ENCODE measurements at places on chromosomes 5 and 9.

DNA sequence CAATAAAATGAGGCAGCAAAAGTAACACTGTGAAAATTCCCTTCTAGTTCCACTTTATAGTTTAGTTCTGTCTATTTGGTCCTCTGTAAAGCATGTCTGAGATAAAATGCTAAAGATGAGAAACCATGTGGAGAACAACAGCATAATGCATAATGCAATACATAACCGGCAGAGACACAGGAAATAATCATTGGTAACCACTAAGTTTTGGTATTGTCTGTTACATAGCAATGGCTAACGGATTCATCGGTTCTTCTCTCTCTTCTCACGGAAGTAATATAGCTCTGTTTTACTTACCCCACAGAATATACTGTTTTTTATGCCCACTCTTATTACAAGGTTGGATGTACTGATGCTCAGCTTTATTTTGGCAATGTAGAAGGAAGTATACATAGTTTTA is 158.9 kb downstream of the FAM174A start:
- no peak for DNase-seq

DNA sequence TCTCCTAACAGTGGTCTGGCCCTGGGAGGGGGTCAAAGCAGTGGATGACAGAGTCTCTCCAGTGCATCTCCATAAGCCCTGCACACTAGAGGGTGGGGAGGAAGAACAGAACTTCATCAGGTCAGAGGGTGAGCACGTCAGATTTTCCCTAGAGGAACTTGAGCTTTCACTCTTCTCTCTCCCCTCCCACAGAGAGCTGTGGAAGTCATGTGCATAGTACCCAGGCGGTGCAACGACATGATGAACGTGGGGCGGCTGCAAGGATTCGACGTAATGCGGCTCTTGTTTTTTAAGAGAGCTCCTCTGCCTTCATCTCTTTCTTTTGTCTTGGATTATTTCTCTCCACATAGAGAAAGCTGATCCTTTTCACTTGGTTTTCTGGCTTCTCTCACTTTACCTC is 100.2 kb upstream of the OTULINL start:
- no peak for DNase-seq

DNA sequence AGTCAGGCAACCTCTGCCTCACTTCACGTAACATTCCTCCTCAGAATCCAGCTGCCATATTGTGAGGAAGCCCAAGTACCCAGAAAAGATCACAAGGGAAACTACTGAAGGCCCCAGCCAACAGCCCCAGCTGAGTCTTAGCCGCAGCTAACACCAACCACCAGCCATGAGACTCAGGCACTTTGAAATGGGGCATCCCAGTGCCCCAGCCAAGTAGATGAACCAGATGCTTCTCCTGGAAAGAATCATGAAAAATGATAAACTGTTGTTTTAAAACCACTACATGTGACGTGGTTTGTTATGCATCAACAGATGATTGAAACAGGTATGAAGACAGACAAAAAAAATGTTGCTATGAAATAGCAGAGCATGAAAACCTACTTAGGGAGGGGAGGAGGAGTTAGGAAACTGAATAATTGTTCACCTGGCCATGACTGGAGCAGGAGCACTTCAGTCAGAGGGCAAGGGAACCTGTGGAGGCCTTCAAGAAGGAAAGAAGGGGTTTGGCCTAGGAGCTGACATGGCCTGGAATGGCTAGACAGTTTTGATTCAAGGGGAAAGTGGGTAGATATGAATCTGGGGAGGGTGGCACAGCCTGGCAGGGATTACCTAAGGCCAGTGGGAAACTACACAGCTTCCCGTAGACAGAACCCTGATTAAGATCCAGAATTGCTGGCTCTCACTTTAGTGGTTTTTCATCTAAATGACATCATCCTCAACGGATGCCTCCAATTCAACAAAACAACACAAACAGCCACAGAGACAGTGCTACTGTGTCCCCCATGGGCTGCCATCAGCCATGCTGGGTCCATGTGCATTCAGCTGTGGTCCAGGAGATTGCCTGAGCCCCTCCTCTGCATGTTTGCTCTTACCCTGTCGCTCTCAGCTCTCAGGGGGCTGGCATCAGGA is 211.6 kb downstream of the SYK start:
- no peak for DNase-seq

GRCh38 chr5:39191216-39191615 is 28.1 kb downstream of the FYB1 start:
- no peak for DNase-seq

DNA sequence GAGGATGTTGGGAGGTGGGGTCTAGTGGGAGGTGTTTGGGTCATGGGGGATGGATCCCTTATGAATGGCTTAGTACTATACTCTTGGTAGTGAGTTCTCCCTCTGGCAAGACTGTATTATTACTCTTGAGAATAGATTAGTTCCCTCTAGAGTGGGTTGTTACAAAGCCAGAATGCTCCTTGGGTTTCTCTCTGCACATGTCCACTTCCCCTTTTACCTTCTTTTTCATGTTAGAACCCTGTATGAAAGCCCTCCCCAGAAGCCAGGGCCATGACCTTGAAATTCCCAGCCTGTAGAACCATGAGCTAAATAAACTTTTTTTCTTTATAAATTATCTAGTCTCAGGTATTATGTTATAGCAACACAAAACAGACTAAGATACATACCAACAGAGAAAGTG is 31.1 kb downstream of the SLC24A2 start:
- DNase-seq = no peak

- DNase-seq = peak; percentile 48
Observed at GRCh38 chr5:164345173-164345849, 839.9 kb downstream of the MAT2B start.

DNA sequence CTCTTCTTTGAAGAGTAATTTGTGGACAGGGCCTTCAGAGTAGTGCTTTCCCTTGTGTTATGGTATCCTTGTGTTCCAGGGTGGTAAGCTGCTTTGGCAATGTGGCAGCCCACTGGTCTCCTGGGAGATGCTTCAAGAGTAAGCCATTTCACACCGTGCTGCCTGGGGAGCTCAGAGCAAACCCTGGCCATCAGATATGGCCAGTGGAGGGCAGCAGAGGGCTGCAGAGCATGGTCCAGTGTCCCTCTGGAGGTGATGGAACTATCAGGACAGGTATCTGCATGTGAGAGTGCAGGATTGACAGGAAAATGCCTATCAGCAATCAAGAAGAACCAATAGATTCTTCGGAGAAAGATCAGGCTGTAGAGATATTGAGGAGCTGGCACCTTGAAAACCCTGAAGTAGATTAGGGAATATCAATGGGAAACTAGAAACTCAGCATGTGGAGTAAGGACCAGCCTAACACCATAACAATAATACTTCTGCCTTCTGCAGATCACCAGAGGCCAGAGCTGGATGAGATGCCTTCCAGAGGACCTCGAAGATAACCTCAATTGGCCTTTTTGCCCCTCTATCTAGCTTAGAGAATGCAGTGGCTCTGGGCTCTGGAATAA is 90.8 kb downstream of the PLPPR1 start:
- peak; percentile 18 for DNase-seq

GRCh38 chr5:158354958-158355357 is 496.0 kb upstream of the CLINT1 start:
- no peak for DNase-seq

DNA sequence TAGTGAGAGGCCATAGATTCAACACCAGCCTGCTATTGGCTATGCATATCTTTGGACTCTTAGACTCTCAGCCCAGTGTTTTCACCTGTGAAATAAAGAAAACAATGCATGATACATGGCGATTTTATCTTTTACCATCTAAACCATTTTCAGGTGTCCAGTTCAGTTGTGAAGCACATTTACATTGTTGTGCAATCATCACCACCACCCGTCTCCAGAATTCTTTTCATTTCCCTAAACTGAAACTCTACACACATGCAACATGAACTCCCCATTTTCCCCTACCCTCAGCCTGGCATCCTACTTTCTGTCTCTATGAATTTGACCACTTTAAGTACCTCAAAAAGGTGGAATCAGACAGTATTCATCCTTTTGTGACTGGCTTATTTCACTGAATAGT is 420.6 kb downstream of the MED10 start:
- DNase-seq = no peak

DNA sequence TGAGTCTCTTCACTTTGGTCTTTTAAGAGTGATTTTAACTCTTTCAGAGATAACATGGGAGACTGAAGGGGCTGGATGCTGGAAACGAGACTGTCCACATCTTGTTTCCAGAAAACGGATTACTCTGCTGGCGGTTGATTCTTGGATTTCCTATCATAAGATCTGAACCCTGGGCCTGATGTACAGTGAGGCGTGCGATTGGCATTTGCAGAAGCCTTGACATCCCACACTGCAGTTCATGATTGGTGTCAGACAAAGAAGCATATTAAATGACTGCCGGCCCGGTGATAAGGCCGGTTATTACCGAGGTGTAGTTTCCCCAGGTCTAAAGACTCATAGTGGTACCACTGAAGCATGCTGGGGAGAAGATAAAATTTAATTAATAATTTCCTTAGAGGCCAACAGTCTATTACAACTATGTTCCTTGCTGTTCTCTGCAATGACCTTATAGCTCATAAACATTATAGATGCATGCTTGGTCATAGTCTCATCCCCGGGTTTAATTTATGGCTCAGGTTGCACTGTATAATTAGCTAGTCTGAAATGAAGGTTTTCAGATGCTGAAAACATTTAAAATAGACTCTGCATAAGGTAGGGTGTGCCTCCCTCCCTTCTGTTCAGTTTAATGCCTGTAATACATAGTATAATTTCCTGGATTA is 99.2 kb downstream of the PPP2R2B start:
- no peak for DNase-seq

GRCh38 chr5:151221574-151221973 is 2.3 kb downstream of the CCDC69 start:
- no peak for DNase-seq

DNA sequence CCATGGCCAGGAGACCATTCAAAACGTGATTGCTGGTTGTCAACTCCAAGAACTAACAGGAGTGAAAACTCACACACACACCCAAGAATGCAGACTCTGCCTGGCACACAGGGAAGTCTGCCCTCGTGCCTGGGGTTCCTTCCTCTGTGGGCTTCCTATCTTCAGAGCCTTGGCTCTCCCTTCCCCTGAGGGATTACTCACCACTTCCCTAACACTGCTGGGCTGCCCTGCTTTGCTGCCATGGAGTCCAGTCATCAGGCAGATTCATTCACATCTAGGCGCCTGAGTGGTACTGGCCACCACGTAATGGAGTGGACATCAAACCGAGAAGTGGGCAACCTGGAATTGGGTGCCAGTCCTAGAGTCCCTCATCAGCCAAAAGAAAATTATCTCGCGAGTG is 76.4 kb upstream of the PRSS3 start:
- peak; percentile 49 for DNase-seq

GRCh38 chr5:142222225-142222865 is 102.5 kb downstream of the SPRY4 start:
- no peak for DNase-seq

GRCh38 chr5:14948383-14948782 is 76.8 kb upstream of the ANKH start:
- no peak for DNase-seq

DNA sequence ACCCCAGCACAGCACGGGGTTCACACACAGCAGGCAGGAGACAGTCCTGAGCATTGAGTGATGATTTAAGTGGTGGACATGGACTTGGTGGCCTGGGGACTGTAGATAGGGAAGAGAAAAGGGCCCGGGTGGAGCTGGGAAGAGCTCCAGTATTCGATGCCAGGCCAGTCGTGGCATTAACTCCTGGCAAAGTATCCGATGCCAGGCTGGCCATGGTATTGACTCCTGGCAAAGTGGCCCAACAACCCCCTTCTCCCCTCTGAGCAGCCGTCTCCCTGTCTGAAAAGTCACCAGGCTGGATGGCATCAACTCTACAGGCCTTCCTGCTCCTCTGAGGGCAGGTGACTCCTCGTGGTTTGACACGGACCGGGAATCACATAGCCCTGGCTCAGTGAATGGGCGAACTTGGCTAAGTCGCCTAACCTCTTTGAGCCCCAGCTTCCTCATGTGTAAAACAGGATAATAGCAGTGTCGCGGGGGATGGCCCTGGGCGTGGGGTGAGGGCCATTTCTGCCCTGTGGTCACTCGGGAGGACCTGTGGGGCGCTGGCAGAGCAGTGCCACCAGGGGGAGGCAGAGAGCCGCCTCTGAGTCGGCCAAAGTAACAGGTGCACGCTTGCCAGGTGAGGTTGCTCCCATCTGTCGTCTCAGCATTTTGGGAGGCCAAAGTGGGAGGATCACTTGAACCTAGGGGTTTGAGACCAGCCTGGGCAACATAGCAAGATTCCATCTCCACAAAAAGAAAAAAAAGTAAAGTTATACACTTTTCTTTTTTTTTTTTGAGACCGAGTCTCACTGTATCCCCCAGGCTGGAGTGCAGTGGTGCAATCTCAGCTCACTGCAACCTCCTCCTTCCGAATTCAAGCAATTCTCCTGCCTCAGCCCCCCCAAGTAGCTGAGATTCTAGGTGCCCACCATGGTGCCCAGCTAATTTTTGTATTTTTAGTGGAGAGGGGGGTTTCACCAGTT is 5.7 kb upstream of the SEC16A start:
- peak; percentile 36 for DNase-seq

DNA sequence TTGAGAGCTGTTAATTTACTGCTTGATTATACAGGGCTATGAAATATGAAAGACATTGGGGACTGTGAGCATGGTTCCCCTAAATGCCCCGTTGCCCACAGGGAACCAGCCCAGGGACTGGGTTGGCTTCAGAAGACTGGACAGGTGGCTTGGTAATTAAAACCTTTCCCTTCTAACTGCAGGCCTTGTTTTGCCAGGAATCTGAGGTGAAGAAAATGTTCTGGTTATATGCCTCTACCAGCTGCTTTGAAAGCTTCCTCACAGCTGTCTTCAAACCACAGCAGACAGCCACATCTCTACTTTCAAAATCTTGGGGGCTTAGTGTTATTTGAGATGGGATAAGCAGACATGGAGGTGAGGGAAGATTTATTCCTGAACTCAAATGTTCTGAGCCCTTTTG is 153.3 kb upstream of the SPRY4 start:
- DNase-seq = no peak

DNA sequence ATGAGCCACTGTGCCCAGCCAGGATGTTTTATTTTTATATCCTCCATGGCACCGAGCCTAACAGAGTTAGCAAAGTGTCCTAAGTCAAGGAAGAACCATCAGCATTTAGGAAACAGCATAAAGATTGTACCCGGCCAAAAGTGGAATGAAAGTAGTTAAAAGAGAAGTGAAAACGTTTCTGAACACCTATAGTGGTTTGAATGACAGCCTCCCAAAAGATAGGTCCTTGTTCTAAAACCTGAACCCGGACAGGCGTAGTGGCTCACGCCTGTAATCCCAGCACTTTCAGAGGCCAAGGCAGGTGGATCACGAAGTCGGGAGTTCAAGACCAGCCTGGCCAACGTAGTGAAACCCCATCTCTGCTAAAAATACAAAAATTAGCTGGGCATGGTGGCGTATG is 37.4 kb downstream of the ZFAND5 start:
- DNase-seq = no peak

DNA sequence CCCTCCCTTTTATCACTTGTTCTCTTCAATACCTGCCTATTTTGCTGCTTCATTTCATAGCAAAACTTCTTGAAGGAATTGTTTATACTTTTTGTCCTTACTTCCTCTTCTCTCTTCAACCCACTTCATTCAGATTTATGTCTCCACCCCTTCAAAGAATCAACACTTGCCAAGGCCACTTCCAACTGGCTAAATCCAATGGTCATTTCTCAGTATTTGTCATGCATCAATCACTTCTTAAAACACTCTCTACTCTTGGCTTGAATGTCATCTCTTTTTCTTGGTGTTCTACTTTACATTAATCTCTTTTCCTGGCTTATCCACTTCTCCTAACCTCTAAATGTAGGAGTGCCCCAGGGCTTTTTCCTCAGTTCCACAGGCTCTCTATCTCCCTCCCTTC is 8.3 kb upstream of the FCHO2 start:
- no peak for DNase-seq

GRCh38 chr5:78506261-78507024 is 142.1 kb downstream of the LHFPL2 start:
- peak; percentile 53 for DNase-seq

Measured in fibroblast of pulmonary artery (primary cell).